EH (cell line): ENCODE measurements at places on chromosomes 1 and 21.

DNA sequence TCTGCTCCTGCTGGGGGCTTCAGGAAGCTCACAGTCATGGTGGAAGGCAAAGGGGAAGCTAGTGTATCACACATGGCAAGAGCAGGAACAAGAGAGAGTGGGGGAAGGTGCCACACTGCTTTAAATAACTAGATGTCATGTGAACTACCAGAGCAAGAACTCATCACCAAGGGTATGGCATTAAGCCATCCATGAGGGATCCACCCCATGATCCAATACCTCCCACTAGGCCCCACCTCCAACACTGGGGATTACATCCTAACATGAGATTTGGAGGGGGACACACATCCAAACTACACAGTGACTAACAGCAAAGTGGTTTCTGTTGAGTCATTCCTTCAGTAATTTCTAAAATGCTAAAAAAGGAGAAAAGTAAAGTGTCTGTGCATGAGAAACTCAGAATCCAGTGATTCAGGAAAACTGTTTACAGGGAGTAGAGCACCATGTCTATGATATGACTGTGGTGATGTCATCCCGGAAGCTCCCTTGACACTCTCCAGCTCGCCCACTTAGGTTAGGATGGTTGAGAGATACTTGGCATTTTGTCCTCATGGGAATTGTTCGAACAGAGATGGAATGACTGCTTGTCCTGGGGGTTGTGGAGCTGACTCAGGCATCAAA, 50.3 kb downstream of the CHD1L start:
- peak; percentile 99 for DNase-seq

DNA sequence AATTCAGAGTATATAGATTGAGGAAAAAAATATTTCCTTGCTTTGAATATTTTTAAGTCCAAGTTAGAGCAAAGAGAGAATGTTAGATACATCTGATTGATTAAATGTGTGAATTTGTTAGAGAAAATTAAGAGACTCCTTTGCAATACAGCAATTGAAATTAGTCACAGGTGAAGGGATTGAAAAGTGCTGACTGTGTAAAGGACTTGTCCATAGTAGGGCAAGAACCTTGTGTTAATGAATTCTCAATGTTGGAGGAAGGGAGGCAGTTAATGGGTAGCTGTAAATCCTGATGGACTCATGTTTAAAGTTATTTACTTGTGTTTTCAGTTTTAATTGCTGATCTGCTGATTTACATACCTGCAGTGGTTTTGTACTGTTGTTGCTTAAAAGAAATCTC, 38.6 kb downstream of the ALG6 start:
- no peak for DNase-seq

- no peak for DNase-seq
Observed at GRCh38 chr1:226553924-226554282, 5.3 kb downstream of the STUM start.

GRCh38 chr1:87348341-87349019, 19.8 kb downstream of the LMO4 start:
- no peak for DNase-seq

DNA sequence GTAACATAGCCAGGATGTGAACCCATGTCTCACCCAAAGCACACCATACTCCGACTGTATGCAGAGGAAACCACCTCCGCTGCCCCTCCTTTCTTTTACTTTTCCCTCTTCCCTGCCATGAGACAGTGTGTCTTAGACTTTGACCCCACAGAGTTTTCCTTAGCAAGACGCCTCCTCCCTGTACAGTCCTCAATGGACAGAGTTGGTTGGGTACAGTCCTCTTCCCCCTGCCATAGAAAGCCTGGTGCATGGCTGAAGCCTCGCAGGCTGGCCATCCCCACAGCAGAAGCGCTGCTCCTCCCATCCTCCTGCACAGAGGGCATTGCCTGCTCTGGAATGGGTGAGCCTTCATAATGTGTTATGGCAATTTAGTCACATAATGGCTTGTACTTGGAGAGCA, 127.9 kb downstream of the PLPP3 start:
- no peak for DNase-seq

- DNase-seq: no peak
Observed at GRCh38 chr1:66296370-66296769, 237.6 kb upstream of the SGIP1 start.

GRCh38 chr1:57311006-57311405, 112.9 kb downstream of the DAB1 start:
- no peak for DNase-seq

- no peak for DNase-seq
Observed at GRCh38 chr1:4060850-4061249, 160.8 kb upstream of the C1orf174 start.

DNA sequence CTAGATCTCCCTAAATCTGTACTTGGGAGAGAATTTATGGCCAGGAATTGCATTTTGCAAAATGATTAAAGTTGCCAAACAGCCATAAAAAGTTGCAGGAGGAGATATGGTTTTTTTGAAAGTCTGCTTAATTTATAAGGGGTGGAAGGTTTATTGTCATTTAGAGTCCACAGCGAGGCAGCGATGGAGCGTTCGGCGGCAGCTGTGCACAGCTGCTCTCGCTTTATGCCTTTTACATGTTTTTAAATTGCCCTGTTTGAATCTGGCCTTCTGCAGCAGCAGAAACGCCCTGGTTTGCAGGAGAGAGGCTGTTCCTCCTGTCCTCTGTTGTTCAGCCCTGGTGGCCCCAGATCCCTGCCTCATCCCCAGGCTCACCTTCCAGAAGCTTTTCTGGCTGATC, 144.9 kb upstream of the POU3F1 start:
- no peak for DNase-seq
